ENCODE measurements at places on chromosomes 2 and 18.
A peak's percentile ranks its signal among the peaks of the same experiment; 100 is the strongest.

GRCh38 chr2:64327510-64328414 lies 126.2 kb upstream of the LGALSL start:
- peak; percentile 39 for DNase-seq

GRCh38 chr2:139080244-139080643 lies 300.1 kb upstream of the NXPH2 start:
- DNase-seq = no peak

- no peak for DNase-seq
These were observed 17.3 kb downstream of the ALPK2 start for GRCh38 chr18:58611395-58612131.

GRCh38 chr2:201860636-201861066 lies 54.3 kb downstream of the CDK15 start:
- peak; percentile 91 for DNase-seq

Data from mesenchymal stem cell (in vitro differentiated cells and primary cell).